NCI-H226 (cell line): ENCODE measurements at places on chromosomes 11 and 22.

DNA sequence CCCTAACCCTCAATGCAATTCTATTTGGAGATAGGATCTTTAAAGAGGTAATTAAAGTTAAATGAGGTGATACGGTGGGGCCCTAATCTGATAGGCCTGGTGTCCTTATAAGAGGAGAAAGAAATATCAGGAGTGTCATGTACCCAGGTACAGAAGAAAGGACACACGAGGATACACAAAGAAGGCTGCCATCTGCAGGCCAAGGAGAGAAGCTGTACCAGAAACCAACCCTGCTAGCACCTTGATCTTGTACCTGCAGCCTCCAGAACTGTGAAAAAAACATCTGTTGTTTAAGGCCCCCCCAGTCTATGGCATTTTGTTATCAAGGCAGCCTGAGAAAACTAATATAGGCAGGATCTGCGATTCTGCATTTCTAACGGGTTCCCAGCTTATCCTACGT lies 44.2 kb downstream of the FBXO7 start:
- DNase-seq, result no peak

- no peak for DNase-seq
Observed at GRCh38 chr11:44758983-44759382, 32.2 kb downstream of the TSPAN18 start.

DNA sequence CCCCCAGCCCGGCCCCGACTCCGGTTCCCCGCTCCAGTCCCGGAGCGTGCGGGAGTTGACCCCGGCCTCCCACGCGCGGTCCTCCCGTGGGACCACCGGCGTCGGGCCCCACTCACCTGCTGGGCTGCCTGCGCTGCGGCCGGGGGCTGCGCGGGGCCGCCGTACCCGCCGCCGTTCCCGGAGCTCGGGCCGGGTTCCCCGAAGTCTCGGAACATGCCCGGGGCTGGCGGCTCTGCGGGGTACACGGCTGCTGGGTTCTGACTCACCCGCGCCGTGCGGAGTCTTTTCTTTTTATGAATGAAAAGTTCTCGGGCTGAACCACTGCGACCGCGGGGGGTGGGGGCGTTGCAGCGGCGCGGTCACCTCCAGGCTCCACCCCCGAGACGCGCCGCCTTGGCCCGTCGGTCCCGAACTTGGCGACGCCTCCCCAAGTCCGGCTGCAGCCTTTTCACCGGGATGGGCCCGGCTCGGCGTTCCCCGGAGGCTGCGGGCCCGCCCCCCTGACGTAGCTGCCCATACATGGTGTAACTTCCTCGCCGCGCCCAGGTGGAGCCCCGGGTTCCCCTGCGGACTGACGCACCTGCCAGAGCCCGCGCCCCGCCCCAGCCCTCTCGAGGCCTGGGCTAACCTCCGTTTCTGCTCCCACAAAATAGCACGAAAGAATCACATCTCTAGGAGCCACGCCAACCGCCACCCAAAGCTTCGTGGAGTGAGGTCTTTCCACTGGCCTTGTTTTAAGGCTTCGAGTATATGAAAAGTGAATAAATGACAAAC lies at the start of gene FOSL1:
TSS of gene FOSL1 (minus strand) at position 264 of the 774 bp plus-strand sequence. CDS start at position 215, 49 bp downstream.
- DNase-seq, result peak; percentile 98

DNA sequence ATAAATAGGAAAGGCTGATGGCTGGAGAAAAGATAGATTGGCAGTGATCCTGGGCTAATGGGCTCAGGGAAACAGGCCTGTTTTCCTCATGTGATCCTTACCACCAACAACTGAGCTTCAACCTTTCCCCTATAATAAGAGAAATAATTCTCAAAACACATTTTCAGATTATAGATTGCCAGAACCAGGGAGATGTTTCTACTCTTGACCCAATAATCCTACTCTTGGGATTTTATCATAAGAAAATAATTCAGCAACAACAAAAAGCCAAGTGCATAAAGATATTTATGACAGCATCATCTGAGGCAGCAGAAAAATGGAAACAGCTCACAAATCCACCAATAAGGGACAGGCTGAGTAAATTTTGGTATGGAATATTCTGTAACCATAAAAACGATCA lies 54.3 kb downstream of the ADM start:
- DNase-seq, result no peak

DNA sequence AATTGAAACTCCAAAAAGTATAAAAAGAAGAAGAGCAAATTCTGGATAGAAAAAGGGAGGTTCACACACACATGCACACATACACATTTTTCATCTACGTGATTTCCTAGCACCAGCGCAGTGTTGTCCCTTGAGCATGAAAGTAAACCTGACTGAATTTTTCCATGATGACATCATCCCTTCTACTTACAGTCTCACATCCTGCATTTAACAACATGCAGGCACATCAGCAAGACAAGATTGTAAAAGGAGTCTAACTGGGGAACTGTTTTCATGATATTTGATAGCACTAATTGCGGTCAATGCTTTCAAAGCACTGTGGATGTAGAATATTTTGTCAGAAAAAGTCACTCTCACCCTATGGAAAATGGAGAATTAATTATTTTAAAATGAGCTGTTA lies 36.6 kb downstream of the GAS2 start:
- peak; percentile 75 for DNase-seq

- DNase-seq, result no peak
Observed at GRCh38 chr22:39560127-39560526, 10.4 kb upstream of the CACNA1I start.

GRCh38 chr22:40739721-40740120 lies 60.4 kb downstream of the MCHR1 start:
- no peak for DNase-seq

DNA sequence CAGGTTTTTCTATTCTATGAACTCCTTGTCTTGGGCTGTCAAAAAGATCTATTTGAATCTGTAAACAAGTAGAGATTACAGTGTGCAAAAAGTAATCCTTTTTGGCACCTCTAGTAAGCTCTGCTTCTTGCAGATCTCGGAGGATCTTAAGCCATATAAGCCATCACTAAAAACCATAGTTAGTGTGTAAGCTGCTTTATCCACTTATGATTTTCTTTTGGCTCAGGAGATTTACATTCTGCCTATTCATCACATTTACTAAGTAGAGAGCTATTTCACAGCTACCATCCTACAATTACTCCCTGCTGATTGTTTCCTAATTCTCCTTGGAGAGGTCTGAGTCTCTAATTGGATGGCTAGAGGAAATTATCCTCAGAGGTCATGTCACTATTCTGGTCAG lies 385.7 kb downstream of the AASDHPPT start:
- DNase-seq, result no peak

DNA sequence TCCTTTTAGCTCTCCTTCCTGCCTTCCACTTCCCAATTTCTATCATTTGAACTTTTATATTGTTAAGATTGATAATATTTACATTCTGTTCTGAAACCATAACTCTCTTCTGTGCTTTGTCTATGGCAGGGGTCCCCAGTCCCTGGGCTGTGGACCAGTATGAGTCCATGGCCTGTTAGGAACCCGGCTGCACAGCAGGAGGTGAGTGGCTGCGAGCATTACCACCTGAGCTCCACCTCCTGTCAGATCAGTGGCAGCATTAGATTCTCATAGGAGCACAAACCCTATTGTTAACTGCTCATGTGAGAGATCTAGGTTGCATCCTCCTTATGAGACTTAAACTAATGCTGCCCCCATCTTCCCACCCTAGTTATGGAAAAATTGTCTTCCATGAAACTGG lies 48.4 kb upstream of the HEPHL1 start:
- no peak for DNase-seq

DNA sequence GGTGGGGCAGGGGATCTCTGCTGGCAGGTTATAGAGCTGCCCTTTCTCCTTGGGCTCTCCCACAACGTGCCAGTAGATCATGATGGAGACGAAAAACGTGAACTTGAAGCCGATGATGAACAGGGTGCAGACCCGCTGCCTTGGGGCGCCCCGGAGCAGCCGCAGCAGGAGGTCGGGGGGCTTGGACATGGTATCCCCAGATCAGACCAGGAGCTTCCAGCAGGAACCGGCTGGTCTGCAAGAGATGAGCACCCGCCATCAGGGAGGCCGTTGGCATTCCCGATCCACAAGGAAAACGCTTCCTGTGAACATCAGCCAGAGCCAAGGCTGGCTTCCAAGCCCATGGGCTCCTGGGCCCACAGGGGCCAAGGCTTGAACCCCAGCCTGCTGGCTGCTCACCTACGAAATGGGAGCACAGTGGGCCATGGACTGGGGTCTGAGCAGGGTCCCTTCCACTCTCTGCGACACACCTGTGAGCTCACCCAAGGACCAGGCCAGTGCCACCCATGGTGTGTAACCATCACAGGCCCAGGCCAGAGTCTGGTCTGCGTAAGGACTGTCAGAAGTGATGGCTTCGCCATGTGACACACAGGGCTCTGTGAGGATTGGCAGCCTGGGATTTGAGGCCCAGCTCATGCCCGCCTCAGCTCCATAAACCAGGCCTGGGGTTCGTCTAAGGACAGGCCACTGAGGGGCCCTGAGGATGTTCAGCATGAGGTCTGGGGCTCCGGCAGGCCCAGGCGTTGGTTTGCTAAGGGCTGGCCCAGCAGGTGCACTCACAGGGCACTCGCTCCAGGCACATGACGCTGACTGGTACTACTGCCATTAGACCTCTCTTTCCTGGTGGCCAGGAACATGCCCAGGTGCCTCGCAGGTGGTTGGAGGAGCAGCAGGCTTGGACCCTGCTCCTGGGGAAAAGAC lies 26.6 kb downstream of the A4GALT start:
- DNase-seq, result no peak

- DNase-seq, result no peak
Observed at GRCh38 chr11:78189851-78190250, 1.1 kb downstream of the USP35 start.

- no peak for DNase-seq
Observed at GRCh38 chr11:115924744-115925567, 420.7 kb upstream of the CADM1 start.

GRCh38 chr11:57597916-57598830 lies 688 bp downstream of the SERPING1 start:
- peak; percentile 79 for DNase-seq

- no peak for DNase-seq
Observed at GRCh38 chr22:44067033-44067432, 42.9 kb downstream of the PARVB start.

- peak; percentile 84 for DNase-seq
Observed at GRCh38 chr11:3087821-3088800, 30.9 kb upstream of the CARS1 start.

DNA sequence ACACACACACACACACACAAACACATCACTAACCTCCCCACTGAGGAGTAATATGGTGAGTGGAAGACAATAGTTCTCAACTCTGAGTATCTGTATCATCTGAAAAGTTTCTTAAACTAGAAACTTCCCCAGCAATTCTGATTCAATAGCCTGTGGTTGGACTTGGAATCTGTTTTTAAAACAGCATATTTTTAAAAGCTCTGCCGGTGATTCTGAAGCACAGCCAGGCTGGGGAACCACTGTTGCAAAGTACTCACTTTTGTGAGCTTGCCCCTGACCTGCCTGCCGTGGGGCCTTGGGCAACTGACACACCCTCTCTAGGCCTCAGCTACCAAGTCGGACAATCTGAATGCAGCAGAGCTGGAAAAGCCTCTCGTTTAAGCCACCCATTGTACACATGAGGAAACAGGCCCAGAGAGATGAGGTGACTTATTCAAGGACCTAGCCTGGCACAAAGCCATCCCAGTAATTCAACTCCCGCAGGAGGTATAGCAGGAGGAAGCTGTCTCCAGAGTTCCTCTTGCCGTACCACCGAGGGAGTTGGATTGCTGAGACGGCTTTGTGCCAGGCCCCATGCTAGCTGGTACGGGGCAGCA lies 8.9 kb downstream of the SLC15A3 start:
- no peak for DNase-seq

GRCh38 chr11:120894202-120894985 lies 129.5 kb upstream of the TBCEL start:
- peak; percentile 14 for DNase-seq

- DNase-seq, result no peak
Observed at GRCh38 chr11:73003088-73003487, 139.0 kb downstream of the FCHSD2 start.

DNA sequence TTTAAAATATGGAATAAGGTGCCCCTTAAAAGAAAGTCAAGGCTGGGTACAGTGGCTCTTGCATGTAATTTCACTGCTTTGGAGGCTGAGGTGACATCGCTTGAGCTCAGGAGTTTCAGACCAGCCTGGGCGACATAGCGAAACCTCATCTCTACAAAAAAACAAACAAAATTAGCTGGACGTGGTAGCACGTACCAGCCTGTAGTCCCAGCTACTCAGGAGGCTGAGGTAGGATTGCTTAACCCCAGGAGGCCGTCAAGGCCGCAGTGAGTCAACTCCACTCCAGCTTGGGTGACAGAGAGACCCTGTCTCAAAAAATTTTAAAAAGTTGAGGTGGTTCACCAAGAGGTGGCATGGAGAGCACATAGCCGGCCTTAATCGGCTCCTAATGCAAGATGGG lies 17.7 kb upstream of the ADORA2A start:
- no peak for DNase-seq

GRCh38 chr11:1652771-1653540 lies 23.4 kb downstream of the KRTAP5-5 start:
- peak; percentile 22 for DNase-seq

DNA sequence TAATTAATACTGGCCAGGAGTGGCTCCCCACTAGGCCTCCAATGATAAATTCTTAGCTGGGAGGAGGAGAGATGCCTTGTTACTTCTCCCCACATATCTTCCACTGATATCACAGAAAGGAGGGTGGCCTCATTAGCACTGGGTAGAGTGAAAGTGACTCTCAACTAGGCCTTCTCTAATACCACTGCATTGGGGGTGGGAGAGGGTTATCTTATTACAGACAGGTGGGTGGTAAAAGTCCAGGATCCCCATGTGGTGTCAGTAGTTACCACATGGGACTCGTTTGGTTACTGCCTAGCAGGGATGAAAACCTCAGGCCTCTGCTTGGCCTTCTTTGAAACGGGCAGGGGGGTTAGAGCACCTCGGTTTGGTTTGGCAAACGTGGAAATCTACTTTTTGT lies 167.3 kb downstream of the UVRAG start:
- DNase-seq, result no peak

GRCh38 chr11:119650251-119650650 lies 78.7 kb downstream of the NECTIN1 start:
- DNase-seq, result no peak

DNA sequence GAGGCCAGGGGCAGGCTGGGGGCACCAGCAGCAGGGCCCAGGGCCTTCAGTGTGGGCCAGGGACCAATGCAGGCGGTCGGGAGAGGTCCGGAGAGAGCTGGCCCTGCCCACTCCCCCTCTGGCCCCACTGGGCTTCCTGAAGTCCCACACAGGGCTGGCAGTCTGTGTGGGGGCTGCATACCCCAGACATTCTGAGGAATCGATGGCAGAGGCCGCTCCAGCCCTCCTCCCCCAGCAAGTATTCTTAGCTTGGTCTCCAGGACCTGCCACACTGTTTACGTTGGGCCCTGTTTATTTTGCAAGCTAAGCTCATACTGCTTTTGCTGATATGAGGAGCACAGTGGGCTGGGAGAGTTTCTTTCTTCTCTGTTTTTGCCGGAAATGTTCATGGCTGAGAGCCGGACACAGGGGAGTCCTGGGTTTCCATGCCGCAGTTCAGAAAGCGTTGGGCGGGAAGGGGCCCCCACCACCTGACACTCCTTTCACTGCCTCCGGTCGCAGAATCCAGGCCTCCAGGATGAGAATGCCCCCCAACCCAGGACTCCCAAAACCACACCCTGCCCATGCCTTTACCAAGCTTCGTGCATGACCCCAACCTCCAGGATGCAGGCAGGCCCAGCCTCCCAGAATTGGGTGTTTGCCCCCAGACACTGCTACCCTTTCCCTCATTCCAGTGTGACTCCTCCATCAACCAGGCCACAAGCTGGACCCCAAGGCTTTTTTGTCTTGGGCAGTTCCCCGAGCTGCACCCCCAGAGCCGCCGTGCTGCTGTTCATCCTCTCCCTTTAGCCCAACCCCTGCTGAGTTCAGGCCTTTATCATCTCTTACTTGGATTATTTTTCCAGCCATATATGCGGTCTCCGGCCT lies 81.8 kb upstream of the KCNQ1OT1 start:
- no peak for DNase-seq
